Daoy (cell line): ENCODE measurements at places on chromosomes 12 and 14.

- DNase-seq = peak; percentile 21
Observed at GRCh38 chr12:39012870-39013269, 107.5 kb upstream of the CPNE8 start.

GRCh38 chr14:34170882-34171281, 220.0 kb upstream of the EGLN3 start:
- DNase-seq = no peak

- no peak for DNase-seq
Observed at GRCh38 chr12:21144309-21144708, 13.3 kb downstream of the SLCO1B1 start.

GRCh38 chr14:68248481-68249255, 429.1 kb downstream of the RAD51B start:
- peak; percentile 81 for DNase-seq

DNA sequence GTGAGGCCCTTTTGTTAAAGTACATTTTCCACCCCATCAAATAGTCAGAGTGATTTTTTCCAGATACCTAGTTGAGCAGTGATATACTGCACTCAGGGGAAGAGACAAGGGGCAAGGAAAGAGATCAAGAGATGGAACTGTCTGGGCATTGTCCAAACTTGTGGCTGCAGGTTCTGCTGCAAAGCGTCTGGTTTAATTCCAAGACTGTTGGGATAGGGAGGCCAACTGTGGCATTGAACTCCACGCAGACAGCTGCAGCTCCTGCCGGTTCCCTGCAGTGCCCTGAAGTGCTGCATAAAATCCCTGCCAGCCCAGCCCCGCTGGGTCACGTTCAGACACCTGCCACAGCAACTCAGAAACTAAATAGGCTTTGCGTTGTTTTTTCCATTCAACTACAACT, 30.5 kb downstream of the RPH3A start:
- DNase-seq = no peak

DNA sequence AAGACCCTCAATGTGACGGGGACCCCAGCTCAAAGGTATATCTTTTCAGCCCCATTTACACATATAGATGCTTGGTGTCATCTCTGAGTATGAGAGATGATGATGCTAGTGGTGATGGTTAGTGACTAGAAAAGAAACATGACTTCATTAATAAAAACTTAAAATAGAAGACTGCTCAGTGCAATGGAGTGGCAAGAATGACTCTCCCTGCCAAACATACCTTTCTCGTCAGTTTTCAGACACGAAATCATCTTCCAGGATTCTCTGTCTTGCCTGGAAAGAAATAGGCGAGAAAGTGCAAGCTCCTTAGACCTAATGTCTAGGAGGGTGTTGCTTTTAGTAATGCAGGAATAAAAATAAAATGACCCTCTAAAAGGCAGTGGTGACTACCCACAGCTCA, 71.7 kb downstream of the TPH2 start:
- DNase-seq = no peak

GRCh38 chr14:62662811-62663455, 382.3 kb downstream of the KCNH5 start:
- DNase-seq = no peak

- no peak for DNase-seq
Observed at GRCh38 chr14:93669632-93670031, 118.7 kb downstream of the PRIMA1 start.

DNA sequence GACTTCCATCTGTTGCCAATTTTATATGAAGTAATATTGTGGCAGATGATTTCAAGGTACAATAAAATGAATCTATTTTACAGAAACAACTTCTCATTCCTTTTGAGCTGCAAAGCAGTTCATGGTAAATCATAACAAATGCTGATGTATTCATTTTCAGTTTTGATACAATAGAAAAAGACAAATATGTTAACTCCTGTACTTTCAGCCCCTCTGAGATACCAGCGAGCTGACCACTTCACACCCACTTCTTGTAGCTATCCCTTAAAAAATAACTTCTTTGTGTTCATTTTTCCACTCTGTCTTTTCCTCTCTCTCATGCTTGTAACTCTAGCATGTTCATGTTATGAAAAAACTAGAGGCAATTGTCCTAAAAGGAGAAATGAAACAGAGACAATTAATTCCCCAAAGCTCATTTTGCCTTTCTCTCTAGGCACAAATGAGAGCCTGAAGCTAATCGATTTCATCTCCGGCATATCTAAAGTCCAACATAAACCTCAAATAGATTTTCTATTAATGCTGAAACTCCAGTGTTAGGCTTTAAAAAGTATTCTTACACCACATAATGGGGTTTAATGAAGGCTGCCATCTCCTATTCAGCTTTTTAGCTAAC, 182.9 kb downstream of the C12orf42 start:
- no peak for DNase-seq

DNA sequence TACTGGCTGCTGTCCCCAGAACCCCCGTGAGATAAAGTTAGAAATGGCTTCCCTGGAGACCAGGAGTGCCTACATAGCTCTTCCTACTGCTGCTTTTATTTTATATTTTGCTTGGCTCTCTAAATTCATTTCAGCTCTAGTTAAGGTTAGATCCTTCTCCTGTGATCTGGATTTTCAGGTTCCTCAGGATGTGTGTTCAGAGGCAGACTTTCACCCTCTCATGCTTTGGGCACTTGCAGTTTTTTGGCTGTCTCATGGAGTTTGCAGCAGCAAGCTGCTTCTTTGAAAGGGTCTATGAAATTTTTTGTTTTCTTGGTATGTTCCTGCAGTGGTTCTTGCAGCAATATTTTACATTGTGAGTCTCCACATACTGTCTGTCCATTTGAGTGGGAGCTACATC, 93.3 kb downstream of the ATP23 start:
- DNase-seq = no peak

DNA sequence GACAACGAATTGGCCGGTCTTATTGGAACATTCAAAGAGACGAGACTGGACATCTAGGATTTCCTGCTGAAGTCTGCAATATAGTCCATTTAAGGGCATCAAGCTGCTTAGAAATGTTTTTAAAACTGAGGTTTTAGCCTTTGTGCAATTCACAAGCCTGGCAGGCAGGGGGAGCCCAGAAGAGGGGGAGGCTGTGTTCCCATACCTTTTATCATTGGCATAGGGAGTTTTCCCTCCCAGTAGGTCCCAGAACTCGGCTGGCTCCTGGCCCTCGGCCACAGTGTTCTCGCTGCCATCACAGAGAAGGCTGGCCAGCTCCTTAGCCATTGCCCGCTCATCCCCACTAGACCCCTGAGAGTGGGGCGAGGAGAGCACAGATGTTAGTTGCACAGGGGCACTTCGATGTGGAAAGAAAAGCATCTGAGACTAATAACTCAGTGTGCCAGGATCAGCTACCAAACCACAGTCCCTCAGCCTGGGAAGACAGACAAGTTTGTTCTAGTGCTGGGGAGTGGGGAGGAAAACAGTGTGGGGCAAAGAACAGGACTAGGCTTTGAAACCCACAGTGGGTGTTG, 15.1 kb downstream of the AVIL start:
- peak; percentile 42 for DNase-seq

GRCh38 chr14:64417055-64417770, 29.1 kb downstream of the MTHFD1 start:
- peak; percentile 15 for DNase-seq

DNA sequence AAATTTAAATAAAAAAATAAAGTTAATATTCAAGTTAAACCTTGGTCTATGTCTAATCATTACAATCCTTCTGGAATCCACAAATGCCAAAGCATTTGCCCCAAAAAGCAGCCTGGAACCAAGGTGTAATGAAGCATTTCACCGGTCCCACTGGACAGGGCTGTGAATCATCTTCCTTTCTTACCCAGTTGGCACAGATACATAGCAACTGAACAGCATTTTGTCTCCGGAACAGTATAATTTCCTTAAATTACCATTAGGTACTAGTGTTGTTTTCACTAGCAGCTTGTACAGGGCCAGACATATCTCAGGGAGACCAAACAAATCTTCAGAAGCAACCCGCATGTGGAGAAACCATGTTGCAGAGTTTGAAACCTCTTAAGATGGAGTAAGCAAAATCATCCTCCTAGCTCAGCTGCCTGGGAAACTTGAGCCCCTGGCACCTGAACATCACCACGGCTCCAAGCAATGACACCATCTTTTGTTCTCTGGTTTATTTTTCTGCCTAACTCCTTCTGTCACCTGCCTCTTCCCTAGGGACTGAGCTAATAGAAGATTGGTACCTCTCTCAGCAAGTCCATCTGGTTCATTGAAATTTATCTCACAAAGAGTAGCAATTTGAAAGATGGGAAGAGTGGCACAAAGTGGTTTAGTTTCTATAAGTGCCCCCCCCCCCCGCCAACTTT, 17.9 kb upstream of the MDM1 start:
- peak; percentile 35 for DNase-seq

DNA sequence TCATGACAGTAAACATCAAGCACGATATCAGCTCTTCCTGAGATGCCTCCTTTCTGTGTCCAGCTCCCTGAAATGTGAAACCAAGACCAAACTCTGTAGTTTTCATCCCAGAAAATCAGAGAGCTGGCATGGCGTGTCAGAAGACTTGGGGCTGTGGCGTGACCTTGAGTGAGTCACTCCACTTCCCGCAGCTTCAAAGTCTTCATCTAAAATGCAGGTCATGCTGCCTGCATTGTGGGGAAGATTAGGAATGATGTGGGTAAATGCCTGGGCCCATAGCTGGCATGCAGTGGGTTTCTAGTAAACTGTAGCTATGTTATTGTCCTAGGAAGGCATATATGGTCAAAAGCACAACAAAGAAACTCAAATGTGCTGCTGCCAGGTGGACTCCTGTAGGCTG, 28.8 kb downstream of the OAS2 start:
- DNase-seq = peak; percentile 89

GRCh38 chr12:124623344-124624035, 56.1 kb upstream of the NCOR2 start:
- no peak for DNase-seq

DNA sequence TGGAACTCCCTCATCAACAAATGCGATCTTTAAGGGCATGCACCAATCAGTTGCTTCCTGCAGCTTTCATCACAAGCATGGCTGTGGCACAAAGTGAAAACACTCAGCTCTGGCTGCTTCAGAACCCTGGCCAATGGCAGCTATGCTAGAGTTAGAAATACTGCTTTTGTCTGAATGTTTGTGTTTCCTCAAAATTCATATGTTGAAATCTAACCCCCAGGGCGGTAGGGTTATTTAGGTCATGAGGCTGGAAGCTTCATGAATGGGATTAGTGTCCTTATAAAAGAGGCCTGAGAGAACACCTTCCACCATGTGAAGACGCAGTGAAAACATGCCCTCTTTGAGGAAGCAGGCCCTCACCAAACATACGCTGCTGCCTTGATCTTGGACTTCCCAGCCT, 453.9 kb downstream of the SNAPC1 start:
- DNase-seq = no peak

GRCh38 chr12:92290886-92291285, 145.2 kb upstream of the BTG1 start:
- DNase-seq = peak; percentile 4

DNA sequence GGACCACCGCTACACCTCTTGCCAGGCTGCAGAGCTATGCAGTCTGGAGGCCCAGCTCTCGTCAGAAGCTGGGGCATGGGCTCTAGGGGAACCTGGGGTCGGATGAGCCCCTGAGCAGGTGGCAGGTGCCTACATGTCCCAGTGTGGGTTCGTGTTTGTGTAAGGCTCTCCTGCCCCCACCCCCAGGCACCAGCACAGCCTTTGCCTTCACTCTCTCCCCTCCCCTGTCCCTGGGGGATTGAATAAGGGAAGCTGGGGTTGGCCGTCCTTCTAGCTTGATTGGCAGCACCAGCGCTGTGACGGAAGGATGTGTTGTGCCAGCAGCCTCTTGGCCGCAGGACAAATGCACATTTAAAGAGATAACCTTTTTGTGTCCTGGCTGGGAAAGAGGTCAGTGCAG, 34.8 kb upstream of the TSPAN9 start:
- DNase-seq = no peak

GRCh38 chr12:101878243-101878821, 952 bp downstream of the DRAM1 start:
- DNase-seq = no peak

DNA sequence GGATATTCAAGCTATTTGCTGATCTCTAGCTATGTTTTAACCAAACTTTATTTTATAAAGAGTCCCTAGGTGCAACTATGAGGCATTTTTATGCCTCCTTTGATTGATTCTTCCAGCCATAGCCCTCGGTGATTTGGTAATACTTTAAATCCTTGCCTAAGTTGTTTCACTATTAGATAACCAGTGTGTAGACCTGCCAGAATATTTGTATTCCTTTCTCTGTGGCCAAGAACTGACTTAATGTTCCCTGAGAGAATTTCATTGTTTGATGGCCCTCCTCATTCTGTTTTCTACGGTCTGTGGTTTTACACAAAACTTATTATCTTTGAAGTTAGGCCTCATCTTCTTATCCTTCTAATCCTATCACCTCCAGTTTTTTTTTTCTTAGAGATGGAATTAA, 109.7 kb upstream of the MDGA2 start:
- no peak for DNase-seq

GRCh38 chr12:89946518-89947135, 238.0 kb upstream of the ATP2B1 start:
- DNase-seq = no peak

- DNase-seq = no peak
Observed at GRCh38 chr12:4915752-4916151, 6.0 kb downstream of the KCNA1 start.

- DNase-seq = no peak
Observed at GRCh38 chr12:16198884-16199283, 78.6 kb downstream of the SLC15A5 start.

- no peak for DNase-seq
Observed at GRCh38 chr14:68873376-68873775, 80.5 kb upstream of the ZFP36L1 start.

DNA sequence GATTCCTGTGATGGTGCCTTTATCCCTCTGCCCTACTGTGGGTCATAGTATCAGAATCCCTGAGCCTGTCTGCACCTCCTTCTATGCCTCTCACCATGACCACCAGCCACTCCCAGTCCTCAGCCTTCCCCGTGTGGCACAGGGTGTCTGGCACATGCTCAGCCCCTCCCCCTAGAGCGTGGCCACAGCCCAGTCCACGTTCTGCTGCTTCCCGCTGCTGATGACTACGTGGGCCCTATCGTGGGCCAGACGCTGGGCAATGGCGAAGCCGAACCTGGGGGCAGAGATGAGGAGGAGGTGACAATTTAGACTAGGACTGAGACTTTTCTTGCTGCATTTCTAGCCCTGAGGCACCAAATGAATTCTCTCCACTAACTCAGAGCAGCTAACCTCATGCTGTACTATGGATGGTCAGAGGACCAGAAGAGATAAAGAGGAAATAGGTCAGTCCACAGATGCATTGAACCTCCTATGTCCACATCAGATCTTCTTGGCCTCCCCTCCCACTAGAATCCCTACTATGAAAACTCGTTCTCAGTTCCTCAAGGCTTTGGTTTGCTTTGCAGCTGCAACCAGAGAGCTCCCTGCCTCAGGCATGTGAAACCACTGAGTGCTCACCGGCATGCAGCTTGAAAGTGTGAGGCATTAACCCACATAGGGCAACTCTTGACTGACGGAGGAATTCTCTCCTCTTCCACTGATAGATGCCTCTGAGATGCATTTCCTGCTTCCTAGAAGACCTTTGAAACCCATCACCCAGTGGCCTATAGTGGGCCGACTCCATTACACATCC, 126.3 kb upstream of the DHRS4 start:
- no peak for DNase-seq

GRCh38 chr12:93789767-93790166, 112.6 kb downstream of the CRADD start:
- DNase-seq = no peak

- peak; percentile 88 for DNase-seq
Observed at GRCh38 chr14:68547305-68548193, 245.3 kb downstream of the ZFP36L1 start.

- no peak for DNase-seq
Observed at GRCh38 chr12:90045559-90045958, 336.9 kb upstream of the ATP2B1 start.
